ENCODE measurements at places on chromosomes 5 and 9. TPM values are rescaled to one million over a fixed set of nuclear protein-coding genes. Genes with fewer than 3 reads are reported as not detected.

DNA sequence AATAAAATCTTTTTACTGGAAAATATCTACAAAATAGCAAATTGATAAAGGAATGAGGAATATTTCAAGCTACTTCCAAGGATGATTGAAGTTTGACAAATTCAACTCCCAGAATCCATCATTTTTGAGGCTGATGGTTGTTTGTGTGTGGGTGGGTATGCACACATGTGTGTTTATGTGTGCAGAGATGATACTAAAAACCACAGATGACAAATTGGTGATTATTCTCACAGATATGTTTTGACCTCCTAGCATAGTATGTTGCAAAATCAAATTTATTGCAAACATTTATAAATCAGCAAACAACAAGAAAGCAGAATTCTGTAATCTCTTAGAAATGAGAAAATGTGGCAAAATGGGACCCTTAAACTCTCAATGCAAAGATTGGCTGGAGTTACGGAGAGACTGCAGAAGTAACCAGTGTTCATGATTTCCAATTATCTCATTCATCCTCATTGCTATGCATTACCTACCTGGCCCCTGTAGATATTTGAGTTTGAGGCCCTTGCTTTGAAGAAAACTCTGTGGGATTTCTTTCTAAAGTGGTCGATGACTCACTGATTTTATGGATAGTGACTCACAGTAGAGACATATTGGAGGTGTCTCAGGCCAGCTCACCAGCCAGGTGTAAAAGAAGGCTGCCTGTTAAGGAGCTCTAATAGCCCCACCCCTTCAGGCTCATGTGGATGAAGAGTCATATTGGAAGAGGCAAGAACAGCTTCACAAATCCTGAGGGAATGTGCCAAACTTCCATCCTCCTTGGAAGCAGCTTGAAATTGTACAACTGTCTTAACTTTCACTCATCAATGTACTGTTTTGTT lies 44.6 kb upstream of the TMC1 start:
- DNase-seq, result peak; percentile 39

The PCDHA11 gene
- total RNA-seq, result not detected

The IFNA2 gene
- not detected for total RNA-seq

The FCN2 gene
- not detected for total RNA-seq

DNA sequence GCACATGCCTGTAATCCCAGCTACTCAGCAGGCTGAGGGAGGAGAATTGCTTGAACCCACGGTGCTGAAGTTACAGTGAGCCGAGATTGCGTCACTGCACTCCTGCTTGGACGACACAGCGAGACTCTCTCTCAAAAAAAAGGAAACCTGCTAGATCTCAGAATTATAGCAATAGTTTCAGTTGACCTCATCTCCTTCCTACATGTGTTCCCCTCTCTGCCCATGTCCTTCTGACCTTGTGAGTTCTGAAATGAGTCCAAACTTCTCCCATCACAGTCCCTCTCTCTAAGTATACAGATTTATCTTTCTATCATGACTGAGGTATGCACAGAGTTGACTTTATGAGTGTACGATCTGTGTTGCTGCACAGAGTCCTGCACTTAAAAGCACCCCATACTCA lies 44.6 kb upstream of the SHOC1 start:
- no peak for DNase-seq

The GBGT1 gene
- total RNA-seq, result 3.1 TPM

- no peak for DNase-seq
Observed at GRCh38 chr9:126205845-126206498, 120.7 kb upstream of the MVB12B start.

DNA sequence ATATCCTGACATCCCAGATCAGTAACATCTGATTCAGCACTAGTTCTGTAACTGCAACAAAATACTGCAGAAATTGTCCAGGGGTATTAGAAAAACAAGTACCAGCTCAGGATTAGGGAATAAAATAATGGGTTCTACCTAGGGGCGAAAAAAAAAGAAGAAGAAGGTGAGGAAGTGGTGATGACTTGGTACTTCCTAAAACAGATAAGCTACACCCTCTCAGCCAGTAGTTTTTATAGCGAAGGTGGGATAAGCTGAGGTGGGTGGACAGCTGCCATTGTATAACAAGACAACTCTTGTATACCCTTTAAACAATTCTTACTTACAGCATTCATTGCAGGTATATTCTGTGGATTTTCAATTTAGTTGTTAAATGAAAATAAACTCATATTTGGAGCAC lies 19.1 kb downstream of the RAPGEF6 start:
- DNase-seq, result no peak

DNA sequence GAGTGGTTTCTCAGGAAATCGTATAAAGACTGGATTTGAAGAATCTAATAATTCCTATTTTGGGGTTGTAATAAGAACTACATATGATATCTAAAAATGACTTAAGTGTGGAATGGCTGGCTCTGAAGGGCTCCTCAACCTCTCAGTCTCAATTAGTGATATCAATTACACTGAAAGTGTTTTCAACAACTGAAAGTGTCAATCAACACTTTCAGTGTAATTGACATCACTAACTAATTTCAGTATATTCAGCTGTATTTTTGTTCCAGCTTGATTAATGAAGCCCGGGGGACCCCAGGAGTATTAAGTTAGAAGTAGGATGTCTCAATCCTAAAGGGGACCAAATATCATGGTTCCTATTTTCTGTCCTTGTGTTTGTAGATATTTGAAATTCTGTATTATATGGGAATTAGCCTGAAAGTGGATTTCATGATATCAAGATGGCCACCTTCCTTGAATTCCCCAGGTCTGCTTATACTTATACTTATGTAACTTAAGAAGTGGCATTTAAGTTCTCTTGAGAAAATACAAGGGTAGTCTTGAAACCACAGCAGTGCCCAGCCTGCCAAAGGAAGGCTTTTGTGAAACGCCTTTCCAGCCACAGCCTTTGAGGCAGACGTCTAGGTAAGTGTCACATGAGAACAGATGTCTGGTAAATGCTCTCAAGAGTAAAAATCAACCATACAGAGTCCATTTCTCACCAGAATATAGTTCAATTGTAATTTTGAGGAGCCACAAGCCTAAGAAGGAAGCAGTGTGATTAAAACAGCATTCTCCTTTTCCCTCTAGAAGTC lies 4.6 kb downstream of the BASP1 start:
- DNase-seq, result no peak

The ANXA2R gene
- total RNA-seq, result 8.4 TPM

The NEUROG1 gene
- not detected for total RNA-seq

DNA sequence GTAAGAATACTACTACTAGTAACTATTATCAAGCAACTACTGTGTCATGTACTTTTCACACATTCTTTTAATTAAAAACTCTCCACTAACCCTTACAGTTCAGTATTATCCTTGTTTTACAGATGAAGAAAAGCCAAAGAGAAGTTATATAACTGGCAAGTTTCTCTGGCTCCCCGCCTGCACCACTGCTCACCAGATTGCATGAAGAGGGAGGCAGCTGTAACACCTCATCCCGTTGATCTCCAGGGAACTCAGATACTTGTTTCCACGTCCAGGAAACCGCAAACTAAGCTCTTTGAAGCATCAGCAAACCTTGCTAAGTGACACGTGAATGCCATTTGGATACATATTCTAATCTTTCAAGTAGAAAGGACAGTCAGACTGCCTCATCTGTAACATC lies 70.3 kb downstream of the RIGI start:
- DNase-seq, result no peak

The TEX48 gene
- not detected for total RNA-seq

DNA sequence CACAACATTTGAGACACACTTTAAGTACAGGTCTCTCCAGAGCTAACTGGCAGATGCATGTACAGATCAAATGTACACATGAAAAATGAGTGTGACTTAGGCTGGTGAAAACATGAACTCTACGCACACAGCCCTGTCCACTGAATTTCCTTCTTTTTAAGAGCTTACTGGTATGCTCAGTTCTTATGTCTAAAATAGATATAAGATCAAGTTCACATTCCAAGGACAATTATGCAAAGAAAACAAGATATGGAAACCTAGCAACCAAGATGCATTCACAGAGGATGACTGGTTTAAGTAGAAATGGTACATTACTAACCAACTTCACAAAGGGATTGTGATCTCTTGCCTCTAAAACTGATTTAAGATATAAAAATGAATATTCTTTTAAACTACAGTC lies 56.7 kb downstream of the TLE1 start:
- no peak for DNase-seq

GRCh38 chr9:77975806-77976205 lies 55.8 kb downstream of the GNAQ start:
- DNase-seq, result no peak

GRCh38 chr5:96816991-96817390 lies 9.2 kb upstream of the ERAP1 start:
- DNase-seq, result no peak

- no peak for DNase-seq
Observed at GRCh38 chr5:171969288-171969880, 37.1 kb downstream of the FBXW11 start.

DNA sequence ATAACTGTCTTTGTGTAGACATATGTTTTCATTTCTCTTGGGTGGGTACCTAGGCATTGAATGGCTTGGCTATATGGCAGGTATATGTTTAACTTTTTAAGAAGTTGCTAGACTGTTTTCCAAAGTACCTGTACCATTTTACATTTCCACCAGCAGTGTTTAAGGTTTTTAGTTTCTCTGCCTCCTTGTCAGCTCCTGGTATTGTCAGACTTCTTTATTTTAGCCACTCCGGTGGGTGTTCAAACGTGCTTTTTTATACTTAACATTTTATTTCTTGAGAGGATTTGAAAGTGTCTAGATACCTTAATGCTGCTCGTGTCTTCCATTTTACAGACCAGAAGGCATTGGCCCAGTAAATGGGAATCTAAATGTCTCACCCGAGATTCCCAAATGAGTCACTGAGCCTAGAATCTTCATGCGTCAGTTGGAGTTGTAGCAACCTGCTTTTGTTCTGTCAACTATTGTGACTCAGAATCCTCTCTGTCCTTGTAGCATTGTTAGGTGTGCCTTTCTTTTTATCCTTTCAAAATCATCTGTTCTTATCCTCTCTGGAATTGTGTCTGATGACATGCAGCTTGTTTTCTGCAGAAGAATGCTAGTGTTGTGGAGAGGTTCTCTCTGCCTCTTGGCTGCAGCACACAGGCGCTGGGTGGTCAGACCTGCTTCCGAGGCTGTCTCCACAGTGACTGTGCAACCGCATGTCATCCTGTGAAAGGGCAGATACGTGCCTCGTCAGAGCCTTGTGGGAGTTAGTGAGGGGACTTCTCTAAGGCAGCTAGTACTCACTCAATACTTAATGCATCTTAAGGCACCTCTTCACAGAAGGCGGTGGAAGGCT lies 291.8 kb downstream of the AOPEP start:
- no peak for DNase-seq

The CCDC152 gene
- total RNA-seq, result 1.3 TPM

The PCDHA9 gene
- not detected for total RNA-seq

DNA sequence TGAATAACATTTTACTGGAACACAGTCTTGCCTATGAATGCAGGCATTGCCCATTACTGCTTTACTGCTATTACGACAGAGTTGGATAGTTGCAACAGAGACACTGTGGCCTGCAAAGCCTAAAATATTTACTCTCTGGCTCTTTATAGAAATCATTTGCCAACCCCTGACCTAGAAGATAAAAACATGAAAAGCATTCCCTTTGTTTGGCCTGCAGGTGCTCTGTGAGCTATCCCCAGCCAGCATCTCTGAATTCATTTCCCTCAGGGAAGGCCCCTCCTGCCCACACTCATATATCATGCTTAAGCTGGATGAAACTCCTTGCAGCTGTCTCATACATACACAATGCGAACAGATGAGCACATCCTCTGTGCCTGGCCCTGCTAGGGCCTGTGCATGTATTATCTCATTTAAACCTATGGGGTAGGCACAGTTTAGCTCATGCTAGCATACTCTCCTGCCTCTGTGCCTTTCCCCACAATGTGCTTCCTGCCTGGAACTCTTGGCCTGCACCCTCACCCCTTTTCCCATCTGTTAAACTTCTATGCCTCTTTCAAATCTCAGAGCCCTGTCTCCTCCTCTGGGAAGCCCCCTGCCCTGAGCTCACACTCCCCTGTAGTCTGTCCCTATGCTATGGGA lies 193.1 kb downstream of the PAX5 start:
- no peak for DNase-seq

The HCN1 gene
- total RNA-seq, result not detected

DNA sequence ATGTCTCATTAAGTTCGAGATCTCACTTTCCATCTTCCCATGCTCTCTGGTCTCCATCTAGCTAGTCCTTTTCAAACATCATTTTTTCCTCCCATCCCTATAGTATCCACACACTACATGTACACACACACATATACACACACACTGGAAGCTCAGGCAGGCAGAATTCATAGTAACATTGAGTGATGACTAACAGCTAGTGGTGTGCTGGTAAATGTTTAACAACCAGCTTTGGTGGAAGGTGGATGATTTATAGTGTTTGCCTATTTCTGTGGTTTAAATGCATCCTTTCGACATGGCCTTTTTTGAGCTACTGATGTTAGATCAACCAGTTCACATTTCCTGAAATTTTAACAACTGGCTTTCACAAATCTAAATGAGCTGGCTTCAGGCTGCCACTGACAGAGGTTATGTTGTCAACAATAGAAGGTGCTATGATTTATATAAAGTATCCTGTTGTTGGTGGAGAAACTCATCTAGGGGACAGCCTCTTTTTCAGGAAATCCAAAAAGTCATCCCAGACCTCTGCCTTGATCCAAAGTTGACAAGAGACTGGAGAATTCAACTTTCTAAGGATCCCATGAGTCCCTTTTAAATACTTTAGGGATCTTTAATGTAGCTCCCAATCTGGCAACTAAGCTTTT lies 117.8 kb downstream of the CCDC192 start:
- no peak for DNase-seq

DNA sequence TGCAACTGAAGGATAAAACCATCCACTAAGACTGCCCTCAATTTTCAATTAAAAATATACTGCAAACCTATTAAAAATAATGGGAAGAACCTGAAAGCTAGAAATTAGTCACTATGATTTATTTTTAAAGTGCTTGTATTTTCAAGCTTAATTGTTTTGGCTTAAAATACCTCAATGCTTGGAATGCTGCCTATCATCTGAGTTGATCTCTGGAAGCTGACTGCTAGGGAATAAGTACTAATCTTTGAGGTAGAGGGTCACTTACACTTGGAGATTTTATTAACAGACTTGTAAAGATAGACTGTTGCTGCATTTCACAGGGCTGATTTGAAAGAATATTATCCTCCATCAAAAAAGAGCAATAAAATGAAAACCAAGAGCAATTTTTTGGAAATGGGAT lies 6.2 kb downstream of the PCSK1 start:
- DNase-seq, result no peak

The PRRC2B gene
- total RNA-seq, result 160 TPM

GRCh38 chr5:180494510-180495181 lies 467 bp downstream of the CNOT6 start:
- peak; percentile 57 for DNase-seq

DNA sequence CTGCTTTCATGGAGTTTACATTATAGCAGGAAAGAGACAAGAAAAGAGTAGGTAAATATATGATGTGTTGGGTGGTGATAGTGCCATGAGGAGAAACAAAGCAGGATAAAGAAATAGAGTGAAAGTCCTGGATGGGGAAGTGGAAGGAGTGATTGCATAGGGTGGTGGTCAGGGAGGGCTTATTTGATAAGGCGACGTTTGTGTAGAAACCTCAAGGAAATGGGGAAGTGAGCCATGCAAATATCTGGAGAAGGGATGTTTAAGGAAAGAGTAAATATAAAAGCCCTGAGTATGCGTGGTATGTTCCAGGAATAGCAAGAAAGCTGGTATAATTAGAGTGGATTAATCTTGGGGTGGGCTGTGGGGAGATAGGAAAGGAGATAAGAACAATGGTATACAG lies 134.7 kb upstream of the SV2C start:
- no peak for DNase-seq

The LHX3 gene
- total RNA-seq, result 0.08 TPM

All from activated naive CD4-positive, alpha-beta T cell treated with anti-CD3 and anti-CD28 coated beads, Interleukin-2, amount 50 U/mL, for 72 hours (primary cell).